ENCODE measurements at places on chromosomes 12 and 14. TPM values are rescaled to one million over a fixed set of nuclear protein-coding genes. Genes with fewer than 3 reads are reported as not detected.

- no peak for DNase-seq
Observed at GRCh38 chr14:53401646-53402045, 248.5 kb upstream of the DDHD1 start.

- no peak for DNase-seq
Observed at GRCh38 chr12:111271674-111272418, 97.0 kb downstream of the PHETA1 start.

DNA sequence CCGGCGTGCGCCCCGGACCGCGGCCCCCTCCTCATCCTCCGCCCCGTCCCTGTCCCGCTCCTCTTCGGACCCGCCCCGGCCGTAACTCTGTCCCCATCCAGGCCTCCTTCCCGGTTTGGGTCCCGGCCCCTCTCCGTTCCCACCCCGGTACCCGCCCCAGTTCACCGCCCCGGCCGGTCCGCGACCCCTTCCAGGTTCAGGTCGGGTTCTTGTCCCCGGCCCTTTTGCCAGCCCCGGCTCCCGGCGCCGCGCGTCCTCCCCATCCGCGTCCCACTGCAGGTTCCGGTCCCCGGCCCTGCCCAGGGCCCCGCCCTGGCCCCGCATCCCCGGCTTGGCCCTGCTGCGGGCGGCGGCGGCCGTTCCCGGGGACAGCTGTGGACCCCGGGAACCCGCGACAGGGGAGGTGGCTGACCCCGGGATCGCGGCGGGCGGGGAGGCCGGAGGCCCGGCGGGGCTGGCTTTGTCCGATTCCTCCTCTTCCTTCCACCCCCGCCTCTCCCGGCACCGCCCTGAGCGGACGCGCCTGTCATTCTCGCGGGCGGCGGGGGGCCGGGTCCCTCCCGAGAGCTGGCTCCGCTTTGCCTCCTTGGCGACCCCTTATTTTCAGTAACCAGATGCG is 601 bp downstream of the KLC1 start:
- peak; percentile 28 for DNase-seq

MEG3 gene
- 135 TPM for total RNA-seq

GRCh38 chr12:132700212-132700822 is 10.3 kb upstream of the PGAM5 start:
- DNase-seq, result no peak

DNA sequence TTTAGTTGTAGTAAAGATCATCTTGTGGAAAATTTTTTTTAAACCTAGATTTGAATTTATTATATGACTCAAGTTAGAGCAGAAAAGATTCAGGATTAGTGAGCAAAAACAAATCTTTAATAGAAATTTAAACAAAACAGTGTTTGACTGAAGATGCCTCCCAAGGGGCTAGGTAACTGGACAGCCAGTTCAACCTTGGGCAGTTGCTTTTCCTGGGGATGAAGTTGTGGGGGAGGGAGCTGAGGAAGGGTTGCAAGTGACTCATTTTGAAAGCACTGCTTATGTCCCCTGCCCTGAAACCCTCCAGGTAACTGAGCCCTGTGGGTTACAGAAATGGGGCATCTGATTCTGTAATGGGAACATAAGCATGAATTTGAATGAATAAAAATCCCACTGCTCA is 13.1 kb downstream of the CFAP54 start:
- no peak for DNase-seq

ATXN7L3B gene
- 37.3 TPM for total RNA-seq

GRCh38 chr12:48615681-48616080 is 45.8 kb upstream of the LALBA start:
- DNase-seq, result no peak

CBLN3 gene
- total RNA-seq, result 2.4 TPM

DNA sequence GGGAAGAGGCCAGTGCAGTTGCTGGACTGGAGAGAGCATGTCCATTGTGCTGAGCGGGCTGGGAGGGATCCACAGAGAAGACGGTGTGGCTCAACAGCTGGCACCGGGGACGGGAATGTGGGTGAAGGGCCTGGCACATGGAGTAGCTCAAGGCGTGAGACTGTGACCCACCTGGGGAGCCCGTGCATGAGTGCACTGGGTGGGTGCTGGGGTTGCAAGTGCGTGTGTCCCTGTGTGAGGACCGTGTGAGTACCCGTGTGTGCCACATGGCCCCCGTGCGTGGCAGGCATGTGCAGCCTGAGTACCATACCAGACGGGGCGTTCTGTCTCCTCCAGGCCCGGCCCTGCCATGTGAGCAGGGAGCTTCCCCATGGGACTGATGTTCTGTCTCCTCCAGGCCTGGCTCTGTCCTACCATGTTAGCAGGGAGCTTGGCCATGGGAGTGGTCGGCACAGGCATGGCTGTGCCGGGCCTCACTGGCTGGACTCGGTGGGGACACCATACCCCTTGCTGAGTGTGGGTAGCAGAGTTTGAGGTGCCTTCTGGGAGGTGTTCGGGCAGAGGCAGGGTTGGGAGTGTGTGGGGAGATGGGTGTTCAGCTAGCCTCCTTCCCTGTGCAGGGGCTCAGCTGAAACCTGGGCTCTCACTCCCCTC is 234.4 kb downstream of the TMEM121 start:
- DNase-seq, result no peak

RNASE3 gene
- total RNA-seq, result not detected

GRCh38 chr12:48750215-48750614 is 33.7 kb upstream of the CCNT1 start:
- no peak for DNase-seq

REM2 gene
- 1.0 TPM for total RNA-seq

PTPRO gene
- total RNA-seq, result 1.4 TPM

DNA sequence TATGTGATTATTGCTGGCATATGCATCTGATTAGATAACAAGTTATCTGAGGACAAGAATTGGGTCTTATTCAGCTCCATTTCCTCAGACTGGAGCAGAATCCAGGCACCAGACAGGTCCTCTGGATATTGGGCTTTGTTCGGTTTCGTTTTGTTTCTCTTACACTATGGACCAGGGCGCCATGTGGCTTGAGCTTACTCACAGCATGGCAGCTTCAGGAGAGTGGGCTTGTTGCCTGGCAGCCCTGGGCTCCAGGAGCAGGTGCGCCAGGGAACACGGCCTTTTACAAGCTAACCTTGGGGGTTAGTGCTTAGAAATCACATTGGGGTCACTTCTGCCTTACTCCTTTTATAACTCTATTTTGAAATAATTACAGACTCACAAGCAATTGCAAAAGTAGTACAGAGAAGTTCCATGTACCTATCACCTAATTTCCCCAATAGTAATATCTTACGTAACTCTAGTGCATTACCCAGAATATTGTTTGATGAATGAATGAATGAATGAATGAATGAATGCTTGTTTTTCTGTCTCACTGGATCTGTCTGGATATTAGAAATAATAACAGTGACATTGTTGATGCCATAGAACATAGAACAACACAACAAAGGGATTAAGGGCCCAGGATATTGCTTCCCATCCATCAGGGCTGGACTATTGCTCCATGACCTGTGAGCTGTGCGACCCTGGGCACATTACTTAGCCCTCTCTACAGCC is 39.0 kb downstream of the CMKLR1 start:
- DNase-seq, result no peak

DNA sequence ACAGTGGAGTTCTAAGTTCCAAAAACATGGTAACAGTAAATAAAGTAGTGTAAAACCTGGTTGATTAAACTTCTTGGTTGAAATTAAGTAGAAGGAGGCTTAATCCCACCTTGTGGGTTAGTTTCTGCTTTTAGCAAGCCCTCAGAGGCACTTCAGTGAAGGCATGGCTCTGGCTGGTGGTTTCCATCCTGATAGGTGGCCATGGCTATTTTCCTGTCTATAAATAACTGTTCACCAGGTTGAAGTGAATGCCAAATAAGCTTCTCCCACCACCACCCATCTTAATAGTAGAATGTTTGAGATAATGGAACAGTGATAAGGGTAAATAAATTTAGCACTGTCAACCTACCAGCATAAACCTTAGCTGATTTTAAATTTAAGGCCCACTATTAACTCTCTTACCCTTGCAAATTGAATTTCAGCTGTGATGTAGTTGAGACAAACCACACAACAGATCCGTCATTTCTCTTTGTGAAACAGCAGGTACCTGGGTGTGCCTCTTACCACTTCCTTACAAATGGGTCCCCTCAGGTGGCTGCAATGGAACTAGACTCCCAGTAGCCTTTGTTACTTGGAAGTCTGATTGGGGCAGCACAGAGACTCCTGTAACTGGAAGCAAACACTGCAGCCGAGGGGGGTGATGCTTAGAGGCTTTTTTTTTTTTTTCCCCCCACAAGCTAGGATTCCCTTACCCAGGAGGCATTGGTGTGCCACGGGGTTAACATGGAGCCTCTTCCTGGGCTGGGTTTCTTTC is 41.4 kb downstream of the DAAM1 start:
- no peak for DNase-seq

HSPA2 gene
- total RNA-seq, result 35.9 TPM

DNA sequence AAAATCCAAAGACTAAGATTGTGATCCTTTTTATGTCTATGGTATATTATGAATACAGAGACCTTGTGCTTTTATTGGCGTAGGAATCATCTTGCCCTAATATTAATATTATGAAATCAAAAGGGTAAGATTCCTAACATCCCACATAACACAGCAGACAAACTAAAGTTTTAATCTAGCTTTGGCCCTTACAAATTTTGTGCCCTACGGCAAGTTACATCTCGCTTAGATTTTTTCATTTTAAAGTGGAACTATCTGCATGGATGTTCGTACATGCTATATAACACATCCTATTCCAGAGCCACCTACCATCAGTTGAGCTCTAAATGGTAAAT is 217 bp upstream of the SMIM10L1 start:
- no peak for DNase-seq

GRCh38 chr12:45730084-45730347 is 510 bp downstream of the ARID2 start:
- DNase-seq, result no peak

VASH1 gene
- total RNA-seq, result 2.1 TPM

DNA sequence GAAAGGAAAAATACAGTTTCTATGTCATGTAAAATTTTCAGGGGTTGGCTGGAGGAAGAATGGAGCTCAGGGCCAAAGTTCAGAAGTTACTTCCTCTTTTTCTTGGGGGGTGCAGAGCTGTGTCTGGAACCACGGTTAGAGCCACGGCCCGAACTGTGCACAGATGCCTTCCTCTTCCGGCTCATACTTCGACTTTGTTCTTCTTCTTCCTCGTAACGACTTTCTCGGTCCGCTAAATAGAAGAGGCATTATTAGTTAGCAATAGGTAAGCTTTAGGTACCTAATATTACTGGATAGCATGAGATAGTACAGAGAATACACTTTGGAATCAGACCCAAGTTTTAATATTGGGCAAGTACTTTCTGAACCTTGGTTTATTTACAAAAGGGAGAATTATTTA is 31.2 kb downstream of the SUPT16H start:
- no peak for DNase-seq

- DNase-seq, result no peak
Observed at GRCh38 chr12:116257215-116257614, 20.3 kb downstream of the MED13L start.

CYP46A1 gene
- 0.46 TPM for total RNA-seq

GRCh38 chr14:67729072-67729885 is 27.6 kb downstream of the RDH12 start:
- peak; percentile 23 for DNase-seq

All from prostate gland (tissue), 2 donors.